ENCODE measurements at places on chromosomes 5 and 9.

GRCh38 chr9:1528456-1528855 is 478.3 kb downstream of the DMRT2 start:
- no peak for DNase-seq

- DNase-seq, result no peak
These were observed 89.1 kb downstream of the ZNF354C start for GRCh38 chr5:179149278-179149677.

GRCh38 chr5:177601126-177601525 is 1.2 kb downstream of the B4GALT7 start:
- DNase-seq, result no peak

DNA sequence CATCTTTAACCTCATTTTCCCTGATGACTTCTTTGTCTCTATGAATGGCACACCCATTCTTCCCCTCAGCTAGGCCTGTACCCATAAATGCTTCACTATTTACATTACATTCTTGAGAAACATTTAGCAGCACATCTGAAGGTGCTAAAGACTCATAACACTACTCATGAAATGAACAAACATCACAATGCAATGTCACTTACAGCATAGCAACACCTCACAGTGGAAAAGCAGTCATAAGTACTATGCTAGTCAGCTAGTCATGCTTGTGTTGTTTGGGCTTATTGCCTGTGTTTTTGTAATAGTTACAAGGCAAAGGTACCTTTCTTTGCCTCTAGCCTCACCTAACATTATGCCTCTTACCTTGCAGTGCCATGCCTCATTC is 228.9 kb downstream of the KIAA0825 start:
- DNase-seq, result no peak

GRCh38 chr5:72559866-72560766 is 52.9 kb upstream of the ZNF366 start:
- DNase-seq, result no peak

GRCh38 chr5:67286006-67286405 is 89.4 kb upstream of the CD180 start:
- no peak for DNase-seq

GRCh38 chr5:167870055-167870454 is 421.4 kb upstream of the WWC1 start:
- no peak for DNase-seq

GRCh38 chr5:128701301-128701700 is 163.3 kb upstream of the FBN2 start:
- DNase-seq, result no peak

GRCh38 chr9:130713286-130713960 is 19.8 kb downstream of the EXOSC2 start:
- DNase-seq, result no peak

DNA sequence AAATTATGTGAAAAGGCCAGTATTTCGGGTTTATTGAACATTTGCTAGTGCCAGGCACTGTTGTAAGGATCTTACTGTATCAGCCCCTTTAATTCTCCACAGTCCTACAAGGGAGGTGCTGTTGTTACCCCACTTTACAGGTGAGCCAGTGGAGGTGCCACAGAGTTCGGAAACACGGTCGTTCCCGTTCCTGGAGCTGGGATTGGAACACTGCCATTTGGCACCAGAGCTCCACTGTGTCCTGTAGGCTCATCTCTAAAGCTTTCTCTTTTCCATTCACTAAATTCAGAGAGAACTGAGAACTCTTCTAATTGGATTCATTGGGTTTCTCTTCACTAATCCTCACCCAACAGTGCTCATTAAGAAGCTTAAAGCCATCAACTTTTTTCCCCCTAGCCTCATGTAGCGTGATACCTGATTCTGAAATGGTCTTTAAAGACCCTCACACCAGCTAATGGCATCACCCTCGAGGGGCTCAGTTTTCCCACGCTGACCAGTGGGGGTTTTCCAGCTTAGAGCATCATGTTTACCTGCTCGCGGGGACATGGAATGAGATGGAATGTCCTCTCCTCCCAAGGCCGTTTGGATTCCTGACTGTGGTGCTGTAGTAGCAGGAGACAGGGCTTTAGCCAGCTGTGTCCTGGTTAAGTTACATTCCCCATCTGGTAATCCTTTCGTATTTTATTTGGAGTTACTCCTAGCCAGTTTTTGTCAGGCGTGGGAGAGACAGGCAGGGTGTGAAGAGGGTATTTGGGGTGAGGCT is 5.8 kb downstream of the ERGIC1 start:
- DNase-seq, result no peak

DNA sequence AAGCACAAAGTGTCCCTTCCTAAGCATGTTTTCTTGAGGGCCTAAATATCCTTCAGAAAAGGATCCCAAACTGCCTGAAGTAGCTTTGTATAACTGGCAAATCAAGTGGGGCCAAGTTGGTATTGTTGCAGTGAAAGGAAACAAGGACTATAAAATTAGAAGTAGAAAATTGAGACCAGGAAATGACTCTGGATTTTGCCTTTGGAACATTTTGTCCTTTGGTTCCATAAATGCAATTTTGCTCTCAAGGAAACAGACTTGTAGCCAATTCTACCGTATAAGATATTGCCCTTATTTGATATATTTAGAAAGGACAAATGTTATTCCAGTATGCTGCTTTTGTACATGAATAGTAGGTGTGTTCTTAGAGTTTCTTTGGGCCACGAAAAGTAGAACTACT is 34.4 kb downstream of the RABGAP1 start:
- no peak for DNase-seq

DNA sequence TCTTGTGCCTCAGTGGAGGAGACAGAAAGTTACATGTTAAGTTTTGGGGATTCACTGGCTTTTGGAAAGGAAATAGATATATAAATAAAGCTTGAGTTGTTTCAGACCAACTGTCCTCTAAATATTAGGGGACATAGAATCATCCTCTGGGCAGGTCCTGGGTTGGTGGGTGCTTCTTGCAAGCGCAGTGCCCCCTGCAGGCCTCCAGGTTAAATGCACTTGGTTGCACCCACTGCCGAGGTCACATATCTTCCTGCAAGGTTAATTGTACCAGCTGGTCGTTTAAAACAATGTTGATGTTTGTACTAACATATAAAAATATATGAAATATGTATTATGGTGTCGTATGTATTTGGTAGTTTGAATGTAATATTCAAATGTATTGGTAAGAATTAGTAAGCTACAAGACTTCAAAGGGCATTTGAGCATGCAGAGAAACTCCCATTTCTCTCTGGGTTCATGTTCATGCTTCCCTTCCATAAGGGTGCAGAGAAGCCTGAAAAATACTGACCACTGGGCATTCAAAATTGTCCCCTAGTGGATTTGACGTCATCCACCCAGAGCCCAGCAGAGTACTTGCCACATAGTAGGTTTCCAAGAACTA is 87.0 kb downstream of the ZNF618 start:
- DNase-seq, result no peak

GRCh38 chr5:136802383-136802782 is 437.0 kb upstream of the TRPC7 start:
- no peak for DNase-seq

- DNase-seq, result no peak
These were observed 113.4 kb downstream of the FRMD3 start for GRCh38 chr9:83424831-83425230.

GRCh38 chr5:105506692-105507277 is 1944.2 kb upstream of the NUDT12 start:
- DNase-seq, result peak; percentile 39

DNA sequence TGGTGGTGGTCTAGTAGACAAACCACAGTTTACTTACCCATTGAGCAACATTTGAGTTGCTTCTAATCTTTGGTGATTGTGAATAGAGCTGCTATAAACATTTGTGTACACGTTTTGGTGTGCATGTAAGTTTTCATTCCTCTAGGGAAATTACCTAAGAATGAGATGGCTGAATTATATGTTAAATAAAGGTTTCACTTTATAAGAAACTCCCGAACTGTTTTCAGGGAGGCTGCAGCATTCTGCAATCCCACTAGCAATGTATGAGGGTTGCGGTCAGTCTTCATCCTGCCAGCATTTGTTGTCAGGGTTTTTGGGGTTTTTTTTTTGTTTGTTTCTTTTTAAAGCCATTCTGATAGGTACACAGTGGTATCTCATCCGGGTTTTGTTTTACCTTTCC is 45.7 kb upstream of the PPARGC1B start:
- DNase-seq, result no peak

- no peak for DNase-seq
These were observed 39.0 kb downstream of the PRKACG start for GRCh38 chr9:68974901-68975300.

DNA sequence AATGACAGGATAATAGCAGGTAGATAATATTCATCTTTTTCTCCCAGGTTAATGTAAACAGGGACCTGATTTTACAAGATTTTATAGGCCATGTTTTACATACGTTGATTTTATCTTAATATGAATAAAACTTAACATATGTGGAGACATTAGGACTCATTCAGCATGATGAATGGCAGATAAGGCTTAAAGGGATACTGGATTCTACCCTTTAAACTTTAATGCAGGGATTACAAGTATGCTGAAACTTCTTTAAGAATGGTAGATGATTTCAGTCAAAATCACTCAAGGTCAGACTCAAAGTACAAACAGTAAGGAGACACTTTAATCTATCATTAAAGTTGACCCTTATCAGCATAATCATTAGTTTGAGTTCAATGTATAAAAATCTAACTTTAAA is 274.5 kb upstream of the IZUMO3 start:
- no peak for DNase-seq

GRCh38 chr5:110335361-110336066 is 391.0 kb downstream of the TMEM232 start:
- DNase-seq, result no peak

DNA sequence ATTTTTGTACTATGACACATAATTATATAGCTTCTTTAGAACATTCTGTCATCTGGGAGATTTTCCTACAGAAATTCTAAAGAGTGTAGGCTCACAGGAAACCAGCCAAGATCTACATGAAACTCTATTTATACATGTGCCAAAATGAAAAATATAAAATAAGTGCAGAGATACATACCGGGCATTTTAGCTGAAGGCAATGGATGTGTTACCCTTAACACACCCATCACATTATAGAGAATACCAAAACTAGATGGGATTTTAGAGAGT is 125.9 kb downstream of the TRIM32 start:
- DNase-seq, result no peak

- DNase-seq, result no peak
These were observed 703 bp downstream of the FAM120AOS start for GRCh38 chr9:93452710-93453046.

- DNase-seq, result no peak
These were observed 81.1 kb downstream of the PTPN3 start for GRCh38 chr9:109417054-109417453.

- no peak for DNase-seq
These were observed 1.5 kb downstream of the STXBP1 start for GRCh38 chr9:127613583-127613954.

DNA sequence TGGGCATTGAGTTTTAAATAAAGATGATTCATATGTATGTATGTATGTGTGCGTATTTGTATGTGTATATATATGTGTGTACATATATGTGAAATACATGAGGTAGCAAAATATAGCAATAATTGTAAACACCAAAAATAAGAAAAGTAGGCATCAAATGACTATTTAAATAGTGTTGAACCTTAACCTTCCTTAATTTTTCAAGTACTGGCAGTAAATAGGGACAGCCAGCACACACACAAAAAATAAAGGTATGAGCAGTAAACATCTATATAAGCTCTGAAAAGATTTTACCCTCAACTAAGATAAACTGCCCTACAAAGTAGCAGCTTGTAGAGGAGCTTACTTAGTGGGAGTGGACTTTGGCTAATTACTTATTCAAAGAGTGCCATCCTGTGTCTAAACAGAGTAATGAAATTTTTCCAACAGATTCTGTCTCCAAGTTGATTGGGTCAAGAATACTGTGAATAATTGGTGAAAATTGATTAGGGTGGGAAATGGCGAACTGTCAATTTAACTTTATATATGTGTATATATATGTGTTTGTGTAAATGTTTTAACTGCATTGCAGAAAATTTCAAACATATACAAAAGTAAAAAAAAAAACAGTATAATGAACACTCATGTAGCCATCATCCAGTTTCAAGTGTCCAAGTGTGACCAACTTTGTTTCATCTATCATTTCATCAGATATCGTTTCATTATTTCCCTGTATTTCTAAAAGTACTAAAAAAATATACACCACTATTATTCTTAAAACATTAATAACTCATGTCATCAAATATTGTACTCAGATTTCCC is 2.0 kb upstream of the ADAMTS6 start:
- peak; percentile 42 for DNase-seq

DNA sequence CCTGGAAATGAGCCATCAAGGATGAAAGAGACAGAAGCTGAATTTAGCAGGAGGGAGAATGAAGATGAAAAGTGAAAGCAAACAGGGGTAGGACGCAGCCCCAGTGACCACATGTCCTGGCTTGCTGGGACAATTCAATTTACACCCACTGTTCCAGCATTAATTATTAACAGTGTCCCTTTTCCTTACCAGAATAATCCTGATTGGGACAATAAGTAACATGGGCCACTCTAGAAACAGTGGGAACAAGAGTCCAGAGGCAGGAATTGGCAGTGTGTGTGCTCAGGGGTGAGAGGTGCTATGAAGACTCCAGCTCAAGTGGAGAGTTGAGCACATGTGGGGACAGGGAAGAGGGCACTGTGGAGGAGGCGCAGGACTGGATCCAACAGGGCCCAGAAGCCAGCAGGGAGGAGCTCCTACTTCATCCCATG is 147.1 kb downstream of the C5orf15 start:
- no peak for DNase-seq

DNA sequence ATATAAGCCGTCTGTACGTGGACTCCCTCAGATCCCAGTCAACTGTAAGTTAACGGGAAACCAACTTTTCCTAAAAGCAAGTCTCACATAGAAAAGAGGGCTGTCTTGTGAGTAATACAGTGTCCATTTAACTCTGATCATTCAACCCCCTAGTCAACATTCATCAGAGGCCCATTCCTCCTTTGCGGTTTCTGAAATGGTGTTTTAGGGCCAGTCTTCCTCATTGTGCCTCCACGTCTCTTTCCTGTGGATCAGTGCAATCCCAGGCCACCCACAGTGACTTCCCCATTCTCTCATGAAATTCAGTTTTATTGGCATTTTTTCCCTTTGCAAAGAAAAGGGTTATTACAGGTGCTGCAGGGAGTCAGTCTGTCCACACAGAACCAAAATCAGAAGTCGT is 261.8 kb downstream of the NR3C1 start:
- DNase-seq, result no peak

- no peak for DNase-seq
These were observed 19.7 kb downstream of the WWC1 start for GRCh38 chr5:168311061-168311566.

- DNase-seq, result no peak
These were observed 82.1 kb downstream of the WDR41 start for GRCh38 chr5:77409870-77410621.

GRCh38 chr9:123162360-123162759 is 106.0 kb downstream of the STRBP start:
- no peak for DNase-seq
